ENCODE measurements at places on chromosomes 13 and 19. TPM values are rescaled to one million over a fixed set of nuclear protein-coding genes. Genes with fewer than 3 reads are reported as not detected.

Gene SELENOV
- not detected for total RNA-seq

Gene CYP4F3
- 0.76 TPM for total RNA-seq

Gene TRPM4
- total RNA-seq: 0.62 TPM

Gene TBXA2R
- 0.41 TPM for total RNA-seq

Gene ALOX5AP
- total RNA-seq: 21.7 TPM

Gene KLK13
- not detected for total RNA-seq

Gene COG3
- 19.1 TPM for total RNA-seq

Gene PTGIR
- 17.2 TPM for total RNA-seq

Gene KIR2DL3
- not detected for total RNA-seq

Gene CD22
- 2.6 TPM for total RNA-seq

Gene SAFB
- total RNA-seq: 120 TPM

Gene NOVA2
- not detected for total RNA-seq

Gene ZFP82
- total RNA-seq: 2.6 TPM

Gene SLAIN1
- 21.7 TPM for total RNA-seq

Gene PTH2
- total RNA-seq: not detected

Gene PLK5
- not detected for total RNA-seq

Gene C2CD4C
- total RNA-seq: 0.10 TPM

Gene POU2F2
- total RNA-seq: 31.9 TPM

Gene C19orf33
- not detected for total RNA-seq

Gene CYP4F12
- not detected for total RNA-seq

- peak; percentile 78 for DNase-seq
Observed at GRCh38 chr13:110874508-110874960, 40.3 kb downstream of the ANKRD10 start.

- DNase-seq: no peak
Observed at GRCh38 chr13:105991131-105991530, 544.3 kb downstream of the EFNB2 start.

DNA sequence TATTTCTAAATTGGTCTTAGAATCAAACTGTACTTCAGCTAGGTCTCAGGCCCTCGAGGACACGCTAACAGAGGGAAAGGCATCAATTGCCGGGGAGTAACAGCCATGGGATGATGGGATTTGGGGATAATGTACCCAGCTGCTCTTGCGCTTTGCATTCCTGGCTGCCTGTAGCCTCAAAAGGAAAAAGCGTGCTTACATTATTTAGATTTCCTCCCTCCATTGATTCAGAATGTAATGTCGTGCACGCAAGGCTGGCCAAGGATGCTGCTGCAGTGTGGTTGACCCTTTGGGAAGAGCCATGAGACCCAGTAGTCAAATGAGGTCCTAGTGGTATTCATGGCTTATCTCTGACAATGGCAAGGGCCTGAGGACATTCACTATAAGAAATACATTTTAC is 95.1 kb downstream of the SLC7A1 start:
- no peak for DNase-seq

GRCh38 chr19:30106417-30107095 is 164.5 kb downstream of the URI1 start:
- DNase-seq: no peak

DNA sequence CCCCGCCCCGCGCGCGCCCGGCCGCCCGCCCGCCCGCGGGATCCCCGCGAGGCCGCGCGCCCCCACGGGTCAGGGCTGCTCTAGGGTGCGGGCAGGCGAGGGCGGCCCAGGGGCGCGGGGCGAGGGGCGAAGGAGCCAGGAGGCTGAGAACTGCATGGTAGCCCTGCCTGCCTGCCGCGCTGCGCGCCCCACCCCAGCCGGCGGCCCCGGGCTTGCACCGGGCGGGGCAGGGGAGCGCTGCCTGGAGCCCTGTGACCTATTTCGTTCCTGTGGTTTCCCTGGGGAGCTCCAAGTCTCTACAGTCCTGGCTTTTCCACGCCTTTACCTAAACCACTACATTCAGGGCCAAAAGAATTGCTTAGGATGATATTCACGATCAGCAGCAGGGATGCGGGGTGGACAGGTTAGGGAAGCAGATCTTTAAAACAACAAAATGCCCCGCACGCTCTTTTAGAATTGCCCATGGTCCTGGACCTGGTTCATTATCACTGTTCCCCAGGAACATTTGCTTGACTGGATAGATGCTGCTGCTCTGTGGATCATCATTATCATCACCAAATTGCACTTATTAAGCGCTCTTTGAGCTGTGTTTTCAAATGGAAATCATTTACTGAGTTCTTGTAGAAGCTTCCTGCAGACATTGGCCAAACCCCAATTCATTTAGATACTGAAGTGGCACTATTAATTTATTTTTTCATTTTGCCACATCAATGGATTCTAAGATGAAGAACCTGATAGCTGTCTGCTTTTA is 421 bp upstream of the GPR12 start:
- DNase-seq: no peak

DNA sequence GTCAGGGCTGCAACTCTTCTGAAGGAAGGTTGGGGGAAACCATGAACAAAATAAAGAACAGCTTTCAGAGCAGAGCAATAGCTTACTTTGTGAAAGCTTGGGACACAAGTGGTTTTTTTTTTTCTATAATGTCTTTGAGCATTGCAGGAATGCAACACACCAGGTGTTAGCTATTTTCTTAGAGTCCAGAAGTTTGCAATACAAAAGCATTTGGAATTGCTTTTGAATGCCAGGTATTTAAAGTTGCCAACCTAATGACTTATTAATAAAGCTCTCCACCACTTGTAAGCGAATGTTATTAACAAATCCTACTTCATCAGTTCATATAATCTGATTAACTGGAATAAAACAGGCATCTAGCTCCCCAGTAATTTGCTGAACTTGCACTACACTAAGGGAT is 172.6 kb downstream of the NUFIP1 start:
- no peak for DNase-seq

DNA sequence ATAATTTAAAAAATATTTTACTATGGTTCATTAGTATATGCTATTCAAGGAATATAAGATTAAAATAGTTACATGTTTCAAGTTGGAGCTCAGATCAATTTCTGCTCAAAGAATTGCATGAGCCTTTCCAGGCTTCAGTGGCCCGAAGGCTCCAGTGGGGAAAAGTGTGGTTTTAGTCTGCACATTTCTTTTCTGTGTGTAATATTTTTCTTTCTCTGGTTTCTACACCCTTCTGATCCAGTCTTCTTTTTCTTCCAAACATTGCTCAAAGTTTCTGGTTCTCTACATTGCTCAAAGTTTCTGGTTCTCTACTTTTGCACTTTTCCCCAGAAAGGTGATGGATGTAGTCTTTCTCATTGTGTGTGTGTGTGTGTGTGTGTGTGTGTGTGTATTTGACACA is 64.7 kb upstream of the OXGR1 start:
- DNase-seq: no peak

DNA sequence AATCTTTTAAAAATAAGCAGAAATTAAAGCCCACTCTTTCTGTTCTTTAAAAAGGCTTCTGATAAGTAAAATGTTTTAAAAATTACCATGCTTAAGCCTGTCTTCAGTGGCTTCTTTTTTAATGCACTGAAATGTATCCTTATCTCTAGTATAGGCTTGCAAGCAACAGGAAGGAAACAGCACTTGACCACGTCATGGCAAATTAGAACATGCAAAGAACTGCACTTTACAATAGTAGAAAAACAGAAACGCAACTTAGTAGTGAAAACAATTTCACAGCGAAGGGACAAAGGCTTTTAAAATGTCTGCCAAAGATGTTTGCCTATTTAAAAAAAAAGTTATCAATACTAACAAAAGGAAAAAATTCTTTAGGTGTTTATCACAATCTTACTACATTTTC is 36.3 kb downstream of the ELF1 start:
- peak; percentile 60 for DNase-seq

DNA sequence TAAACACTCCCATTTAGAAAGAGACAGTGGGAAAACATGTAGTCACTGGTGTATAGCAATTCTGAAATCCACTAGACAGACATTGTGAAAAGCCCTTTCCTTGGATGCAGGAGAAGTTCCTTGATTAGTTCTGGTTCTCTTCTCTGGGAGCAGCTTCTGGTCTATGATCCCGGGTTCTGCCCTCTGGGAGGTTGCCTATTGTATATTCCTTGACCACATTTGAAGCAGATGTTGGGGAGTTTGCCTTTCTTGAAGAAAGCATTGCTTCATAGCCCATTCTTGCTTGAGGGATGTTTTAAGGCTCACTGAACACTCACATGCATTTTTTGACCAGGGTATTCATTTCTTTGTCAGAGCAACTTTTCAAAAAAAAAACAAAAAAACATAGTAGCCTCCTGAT is 211.9 kb downstream of the NDFIP2 start:
- DNase-seq: no peak

DNA sequence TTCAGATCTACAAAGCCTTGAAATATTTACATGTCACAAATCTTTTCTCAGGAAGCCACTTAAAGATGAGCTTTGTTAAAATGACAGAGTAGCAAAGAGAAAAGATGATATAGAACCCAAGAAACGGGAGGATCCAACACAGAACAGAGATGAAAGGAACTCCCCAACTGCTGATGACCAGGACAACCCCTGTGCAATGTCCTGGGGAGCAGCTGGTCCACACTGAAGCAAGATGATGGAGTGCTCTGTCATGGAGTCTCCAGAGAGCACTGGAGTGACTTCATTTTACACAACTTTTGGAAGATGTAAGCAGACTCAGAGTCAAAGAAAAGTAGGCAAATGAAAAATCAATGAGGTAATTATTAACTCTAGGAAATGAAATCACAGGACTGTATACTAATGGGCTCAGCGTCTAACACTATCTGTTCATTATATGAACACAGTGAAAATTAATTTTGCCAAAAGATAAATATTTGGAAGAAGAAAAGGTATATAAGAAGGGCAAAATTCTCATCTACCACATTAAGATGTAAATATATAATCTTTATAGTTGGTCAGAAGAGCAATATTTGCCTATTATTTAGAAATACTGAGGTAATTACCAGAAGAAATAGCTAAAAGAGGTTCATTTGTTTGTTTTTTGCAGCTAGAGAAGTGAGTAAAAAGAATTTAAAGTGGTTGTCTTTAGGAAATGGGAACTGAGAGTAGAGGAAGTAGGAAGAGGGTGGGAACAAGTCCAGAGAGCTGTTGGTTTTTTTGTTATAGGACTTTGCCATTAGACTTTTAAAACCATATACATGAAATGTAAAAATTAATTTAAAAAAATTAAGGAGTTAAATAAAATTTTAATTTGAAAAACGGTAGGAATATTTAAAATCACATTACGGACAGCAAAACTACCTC is 30.5 kb downstream of the MTRF1 start:
- DNase-seq: no peak

GRCh38 chr19:7600721-7601120 is 5.1 kb downstream of the CAMSAP3 start:
- no peak for DNase-seq

DNA sequence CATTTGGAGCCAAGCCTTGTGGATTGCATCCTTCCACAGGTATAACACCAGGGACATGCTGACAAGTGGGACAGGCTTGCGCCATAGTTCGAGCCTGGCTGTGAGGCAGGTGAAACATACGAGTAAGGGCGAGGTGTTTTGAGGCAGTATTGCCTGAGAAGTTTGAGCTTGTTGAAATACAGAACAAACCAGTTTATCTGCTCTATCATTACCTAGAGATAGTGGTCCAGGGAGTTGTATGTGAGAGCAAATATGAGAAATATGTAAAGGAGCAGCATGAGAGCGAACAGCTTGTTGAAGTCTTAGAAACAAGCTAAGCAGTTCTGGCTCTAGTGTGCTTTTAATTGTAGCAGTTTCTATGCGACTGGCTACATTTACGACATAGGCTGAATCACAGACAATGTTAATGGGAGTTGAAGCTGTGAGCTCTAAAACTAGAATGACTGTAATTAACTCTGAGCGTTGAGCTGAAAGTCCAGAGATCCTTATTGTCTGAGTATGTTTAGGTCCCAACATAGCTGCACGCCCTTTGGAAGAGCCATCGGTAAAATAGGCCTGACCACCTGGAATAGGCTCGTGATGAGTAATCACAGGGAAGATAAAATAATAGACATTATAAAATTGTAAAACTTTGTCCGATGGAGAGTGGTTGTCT is 8.2 kb downstream of the ZNF439 start:
- DNase-seq: no peak

GRCh38 chr13:24557081-24557480 is 44.5 kb upstream of the PARP4 start:
- no peak for DNase-seq

DNA sequence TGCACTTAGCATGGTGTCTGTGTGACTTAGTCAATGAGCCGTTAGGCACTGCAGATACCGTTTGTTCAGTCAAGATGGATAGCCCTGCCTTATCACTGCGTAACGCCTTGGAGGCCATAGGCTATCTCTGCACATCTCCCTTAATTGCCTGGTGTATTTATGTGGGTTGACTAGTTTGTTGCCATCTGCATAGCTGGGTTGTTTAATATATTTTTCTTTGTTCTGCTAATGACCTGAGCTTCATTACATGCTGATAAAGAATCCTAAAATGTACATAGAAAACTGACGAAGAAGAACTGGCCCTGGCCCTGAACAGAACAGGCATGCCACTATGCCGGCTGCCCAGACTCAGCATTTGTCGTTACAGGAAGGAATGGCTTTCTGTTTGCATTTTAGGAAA is 297.8 kb downstream of the SHISA2 start:
- DNase-seq: no peak

- DNase-seq: peak; percentile 48
Observed at GRCh38 chr19:10290876-10291553, 1.3 kb downstream of the ICAM5 start.

GRCh38 chr13:82947191-82947621 is 935.1 kb downstream of the SLITRK1 start:
- DNase-seq: no peak

GRCh38 chr13:40163066-40164000 is 503.1 kb downstream of the FOXO1 start:
- DNase-seq: no peak
